ENCODE measurements at places on chromosomes 6 and 20.

DNA sequence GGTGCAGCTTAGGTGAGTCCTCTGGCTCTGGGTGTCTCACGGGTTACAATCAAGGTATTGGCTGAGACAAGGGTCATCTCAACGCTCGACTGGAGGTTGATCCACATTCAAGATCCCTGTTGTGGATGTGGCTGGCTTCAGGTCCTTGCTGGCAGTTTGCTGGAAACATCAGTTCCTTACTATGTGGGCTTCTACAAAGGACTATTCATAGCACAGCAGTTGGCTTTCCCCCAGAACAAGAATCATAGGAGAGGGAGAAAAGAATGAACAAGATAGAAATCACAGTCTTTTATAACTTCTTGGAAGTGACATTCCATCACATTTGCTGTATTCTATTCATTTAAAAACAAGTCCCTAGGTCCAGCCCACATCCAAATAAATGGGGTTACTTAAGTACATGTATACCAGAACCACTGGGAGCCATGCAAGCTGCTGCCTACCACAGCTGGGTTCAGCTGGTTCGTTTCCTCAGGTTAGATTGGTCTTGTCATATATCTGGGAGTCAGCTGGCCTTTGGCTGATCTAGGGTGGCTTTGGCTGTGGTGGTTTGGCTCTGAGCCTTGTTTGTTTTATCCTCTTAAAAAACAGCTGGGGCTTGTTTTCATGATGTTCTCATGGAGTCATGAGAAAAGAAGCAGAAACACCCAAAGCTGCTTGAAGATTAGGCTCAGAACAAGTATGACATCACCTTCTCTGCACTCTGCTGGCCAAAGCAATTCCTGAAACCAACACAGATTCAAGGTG, 433.2 kb upstream of the SPTLC3 start:
- no peak for DNase-seq

GRCh38 chr6:136742125-136742524, 50.2 kb downstream of the MAP3K5 start:
- DNase-seq = no peak

- DNase-seq = no peak
These were observed 540.7 kb downstream of the BMP2 start for GRCh38 chr20:7308163-7308562.

GRCh38 chr20:54643761-54644160, 168.4 kb downstream of the DOK5 start:
- DNase-seq = no peak

DNA sequence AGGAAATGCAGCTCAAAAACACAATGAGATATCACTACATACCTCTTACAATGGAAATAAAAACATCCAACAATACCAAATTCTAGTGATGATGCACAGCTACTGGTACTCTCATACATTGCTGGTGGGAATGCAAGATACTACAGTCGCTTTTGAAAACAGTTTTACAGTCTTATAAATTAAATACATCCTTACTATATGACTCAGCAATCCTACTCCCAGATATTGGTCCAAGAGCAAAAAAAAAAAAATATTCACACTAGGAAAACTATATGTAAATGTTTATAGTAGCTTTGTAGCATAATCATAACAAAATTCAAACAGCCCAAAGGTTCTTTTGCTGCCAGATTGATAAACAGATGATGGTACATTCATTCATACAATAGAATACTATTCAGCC, 217.4 kb upstream of the FAM83B start:
- DNase-seq = no peak

DNA sequence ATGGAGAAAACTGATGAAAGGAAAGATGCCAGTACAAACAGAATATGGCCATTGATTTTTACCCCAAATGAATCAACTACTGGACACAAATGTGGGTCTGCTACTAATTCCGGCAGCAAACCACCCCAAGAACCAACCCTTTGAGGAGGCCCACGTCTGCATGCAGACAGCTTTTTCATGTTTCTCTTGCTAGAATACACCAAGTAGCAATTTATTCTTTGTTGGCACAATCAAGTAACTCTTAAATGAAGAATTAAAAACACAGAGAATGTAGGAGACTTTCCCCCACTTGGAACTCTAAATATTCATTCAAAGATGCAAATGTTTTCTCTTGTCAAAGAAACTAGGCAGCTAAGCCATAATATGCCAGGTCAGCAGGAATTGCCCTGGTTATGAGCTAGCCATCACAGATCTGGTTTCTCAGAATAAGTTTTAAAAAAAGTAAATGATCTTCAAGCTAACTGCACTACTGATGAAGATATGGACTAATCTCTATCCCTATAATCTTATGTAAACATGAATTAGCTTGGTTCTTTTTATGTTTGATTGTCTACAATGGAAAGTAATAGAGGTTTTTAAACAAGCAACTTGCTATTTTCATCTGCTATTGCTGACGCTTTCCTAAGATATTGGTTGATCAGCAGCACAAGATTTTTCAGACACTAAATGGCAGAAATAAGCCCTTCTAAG, 163.1 kb upstream of the THEMIS start:
- DNase-seq = no peak

GRCh38 chr6:128131566-128131965, 230.7 kb upstream of the THEMIS start:
- DNase-seq = no peak

GRCh38 chr20:2140561-2140960, 38.9 kb downstream of the STK35 start:
- DNase-seq = no peak

DNA sequence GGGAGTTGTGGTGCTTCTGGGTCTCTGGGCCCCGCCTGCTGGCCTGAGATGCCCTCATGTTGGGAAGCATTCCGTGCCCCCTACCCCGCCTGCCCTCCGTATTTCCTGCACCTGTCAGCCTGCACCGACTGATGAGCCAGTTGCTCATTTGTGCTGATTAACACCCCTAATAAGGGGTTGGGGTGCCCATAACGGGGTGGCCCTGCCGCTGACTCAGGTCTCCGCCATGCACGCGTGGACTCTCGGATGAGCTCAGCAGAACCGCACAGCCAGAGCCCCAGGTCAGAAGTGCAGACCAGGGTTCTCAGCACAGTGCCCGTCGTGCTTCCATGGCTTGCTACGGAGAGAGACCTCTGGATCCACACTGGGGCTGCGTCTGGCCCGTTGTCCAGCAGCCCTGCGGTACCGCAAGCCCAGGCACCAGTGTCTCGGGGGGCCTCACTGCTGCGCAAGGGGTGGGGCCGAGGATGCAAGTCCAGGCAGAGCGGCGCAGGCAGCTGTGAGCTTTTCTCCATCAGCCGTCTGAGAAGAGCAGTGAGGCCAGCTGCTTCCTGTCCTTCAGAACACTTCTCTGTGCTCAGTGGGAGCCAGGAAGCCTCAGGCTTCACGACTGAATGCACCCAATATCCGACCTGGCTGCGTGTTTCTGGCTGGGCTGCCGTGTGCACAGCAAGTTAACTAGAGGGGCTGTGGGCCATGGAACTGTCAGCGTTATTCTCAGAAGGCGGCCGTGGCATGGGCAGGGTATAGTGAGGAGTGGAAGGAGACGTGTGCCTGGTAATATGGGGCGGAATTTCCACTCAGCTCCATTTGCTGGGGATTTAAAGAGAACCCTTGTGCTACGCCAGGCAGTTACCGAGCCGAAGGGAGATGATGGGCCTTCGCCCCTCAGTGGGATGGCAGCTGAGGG, 18.6 kb downstream of the MTG2 start:
- peak; percentile 26 for DNase-seq

GRCh38 chr6:77926198-77926751, 273.4 kb downstream of the MEI4 start:
- DNase-seq = no peak

GRCh38 chr20:49344975-49345374, 67.1 kb upstream of the ZNFX1 start:
- no peak for DNase-seq

All from GM12878 (cell line).